ENCODE measurements at places on chromosomes 7 and 10.

GRCh38 chr10:13201132-13201531, 33.0 kb downstream of the UCMA start:
- no peak for DNase-seq

- DNase-seq = no peak
Measured at GRCh38 chr10:12949248-12949647, 52.3 kb downstream of the CCDC3 start.

DNA sequence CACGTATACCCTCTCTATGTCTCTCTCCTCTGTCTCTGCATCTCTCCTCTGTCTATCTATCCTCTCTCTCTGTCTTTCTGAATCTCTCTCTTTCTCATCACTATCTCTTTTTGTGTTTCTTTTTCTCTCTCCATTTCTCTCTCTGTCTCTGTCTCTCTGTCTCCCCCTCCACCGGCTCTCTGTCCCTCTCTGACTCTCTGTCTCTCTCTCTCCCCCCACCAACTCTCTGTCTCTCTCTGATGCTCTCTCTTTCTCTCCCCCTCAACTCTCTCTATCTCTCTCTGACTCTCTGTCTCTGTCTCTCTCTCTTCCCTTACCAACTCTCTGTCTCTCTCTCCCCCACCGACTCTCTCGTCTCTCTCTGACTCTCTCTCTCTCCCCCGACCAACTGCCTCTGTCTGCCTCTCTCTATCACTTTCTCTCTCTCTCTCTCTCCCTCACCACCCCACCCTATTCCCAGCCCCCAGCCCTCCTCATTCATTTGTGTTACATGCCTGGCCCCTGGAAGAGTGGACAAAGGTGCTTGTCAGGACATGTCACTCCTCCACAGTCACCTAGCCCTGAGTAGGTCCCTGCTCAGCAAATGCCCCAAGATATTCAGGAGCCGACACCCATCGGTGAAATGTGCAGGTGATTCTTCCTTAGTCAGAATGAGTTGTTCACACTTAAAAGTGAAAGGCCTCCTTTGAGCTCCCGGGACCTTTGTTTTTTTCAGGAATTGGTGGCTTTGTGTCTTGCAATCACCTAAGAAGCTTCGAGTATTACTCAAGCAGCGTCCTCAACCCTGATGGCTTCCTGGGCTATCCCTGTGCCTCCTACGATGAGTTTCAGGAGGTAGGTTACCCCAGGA, 13.6 kb downstream of the PNLIPRP2 start:
- no peak for DNase-seq

DNA sequence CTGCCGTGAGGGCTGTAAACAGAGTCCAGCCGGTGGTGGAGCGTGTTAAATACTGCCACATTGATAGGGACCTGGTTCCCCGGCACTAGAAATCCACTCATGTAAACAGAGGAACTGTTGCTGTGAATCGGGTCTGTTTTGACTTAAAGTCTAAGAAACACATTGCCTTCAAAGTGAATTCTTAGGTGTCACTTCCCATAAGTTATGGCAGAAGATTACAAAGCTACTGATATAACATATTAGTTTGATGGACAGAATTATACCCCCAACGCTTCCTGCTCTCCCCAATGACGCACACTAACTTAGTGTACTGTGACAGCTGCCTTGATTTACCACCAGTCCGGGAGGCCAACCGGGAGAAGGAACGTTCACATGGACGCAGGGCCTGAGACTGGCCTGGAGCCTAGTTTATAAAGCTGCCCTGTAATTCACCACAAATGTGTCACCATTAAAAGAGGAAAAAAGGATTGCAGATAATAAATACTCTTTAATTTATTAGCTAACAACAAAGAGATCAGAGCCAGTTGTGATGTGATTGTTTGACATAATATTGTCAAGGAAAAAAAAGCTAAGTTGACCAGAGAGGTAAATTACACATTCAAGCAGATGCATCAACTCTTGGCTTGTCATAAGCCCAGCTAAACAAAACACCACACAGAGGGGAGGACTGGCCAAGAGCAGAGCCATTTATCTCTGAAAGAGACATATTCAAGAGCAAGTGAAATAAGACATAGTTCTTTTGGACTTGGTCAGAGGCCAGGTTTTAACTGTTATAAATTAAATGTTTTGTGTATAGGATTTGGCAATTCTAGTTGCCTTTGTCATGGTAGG, 820.6 kb downstream of the LRMDA start:
- peak; percentile 45 for DNase-seq

GRCh38 chr7:43758822-43759683, 573 bp downstream of the BLVRA start:
- peak; percentile 63 for DNase-seq

DNA sequence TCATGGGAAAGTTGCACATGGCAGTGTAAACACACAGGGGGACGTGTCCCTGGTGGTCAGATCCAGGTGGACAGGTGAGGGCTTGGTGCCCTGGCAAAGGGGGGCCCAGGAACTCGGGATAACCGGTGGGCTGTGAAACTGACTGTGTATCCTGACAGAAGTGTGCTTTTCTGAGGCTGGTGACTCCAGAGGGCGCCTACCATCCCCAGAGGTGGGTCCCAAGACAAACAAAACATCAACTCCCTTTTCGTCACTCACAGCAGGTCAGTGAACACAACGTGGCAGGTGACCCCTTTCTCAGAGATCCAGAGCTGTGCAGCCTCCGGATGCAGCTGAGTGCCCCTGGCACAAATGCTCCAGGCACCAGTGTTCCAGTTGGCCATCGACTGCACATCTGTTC, 56.0 kb upstream of the DDC start:
- no peak for DNase-seq

All from ELF-1 (cell line).